ENCODE measurements at places on chromosomes 11 and 22.
A peak's percentile ranks its signal among the peaks of the same experiment; 100 is the strongest.

DNA sequence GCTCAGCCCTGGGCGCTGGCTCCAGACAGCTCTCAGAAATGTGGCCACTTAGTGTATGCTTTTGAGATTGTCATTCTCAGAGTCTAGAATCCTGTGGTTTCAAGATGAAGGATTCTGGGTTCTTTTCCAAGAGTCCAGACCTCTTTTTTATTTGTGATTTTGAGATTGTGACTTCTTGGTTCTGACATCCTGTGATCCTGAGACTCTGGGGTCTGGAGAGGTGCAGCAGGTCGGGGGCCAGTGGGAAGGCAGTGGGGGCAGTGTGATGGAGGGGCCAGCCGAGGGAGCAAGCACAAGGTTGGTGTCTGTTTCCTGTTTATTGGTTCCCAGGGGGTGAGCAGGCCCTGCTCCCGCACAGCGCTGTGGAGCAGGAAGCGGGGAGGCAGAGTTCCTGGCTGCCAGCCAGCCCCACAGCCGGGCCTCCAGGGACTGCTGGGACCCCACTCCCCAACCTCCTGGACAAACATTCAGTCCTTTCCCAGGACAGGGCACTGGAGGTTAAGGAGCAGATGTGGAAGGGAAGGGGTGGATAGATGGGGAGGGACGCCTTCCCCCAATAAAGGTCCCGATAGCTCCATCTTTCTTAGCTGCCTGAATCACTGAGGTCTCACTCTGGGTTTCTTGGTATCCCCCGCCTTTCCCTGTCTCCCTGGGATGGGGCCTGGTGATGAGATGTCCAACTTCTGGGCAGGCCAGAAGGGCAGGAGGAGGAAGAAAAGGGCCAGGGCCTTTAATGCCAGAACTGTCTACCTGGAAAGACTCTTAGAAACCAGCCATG is 13.7 kb downstream of the ARHGEF17 start:
- DNase-seq: peak; percentile 20

GRCh38 chr11:117562136-117562535 is 234.5 kb downstream of the CEP164 start:
- peak; percentile 63 for DNase-seq

DNA sequence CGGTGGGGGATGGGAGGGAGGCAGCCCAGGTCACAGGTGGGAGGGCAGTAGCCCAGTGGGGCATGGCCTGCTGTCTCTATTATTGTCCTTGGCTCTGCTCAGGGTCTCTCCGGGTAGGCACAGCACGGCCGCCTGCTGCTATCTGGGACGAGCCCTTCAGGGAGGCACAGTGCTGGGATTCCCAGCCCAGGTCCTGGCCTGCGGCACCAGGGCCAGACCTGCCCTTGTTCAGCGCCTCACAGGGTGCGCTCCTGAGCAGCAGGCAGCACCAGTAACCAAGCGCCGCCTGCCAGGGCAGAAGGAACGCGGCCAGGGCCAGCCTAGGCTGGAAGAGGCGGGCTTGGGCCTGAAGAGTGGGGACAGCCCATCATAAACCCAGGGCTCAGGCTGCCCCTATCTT is 151.0 kb downstream of the MPPED1 start:
- DNase-seq: no peak

GRCh38 chr11:45551191-45551713 is 114.2 kb downstream of the CHST1 start:
- no peak for DNase-seq

DNA sequence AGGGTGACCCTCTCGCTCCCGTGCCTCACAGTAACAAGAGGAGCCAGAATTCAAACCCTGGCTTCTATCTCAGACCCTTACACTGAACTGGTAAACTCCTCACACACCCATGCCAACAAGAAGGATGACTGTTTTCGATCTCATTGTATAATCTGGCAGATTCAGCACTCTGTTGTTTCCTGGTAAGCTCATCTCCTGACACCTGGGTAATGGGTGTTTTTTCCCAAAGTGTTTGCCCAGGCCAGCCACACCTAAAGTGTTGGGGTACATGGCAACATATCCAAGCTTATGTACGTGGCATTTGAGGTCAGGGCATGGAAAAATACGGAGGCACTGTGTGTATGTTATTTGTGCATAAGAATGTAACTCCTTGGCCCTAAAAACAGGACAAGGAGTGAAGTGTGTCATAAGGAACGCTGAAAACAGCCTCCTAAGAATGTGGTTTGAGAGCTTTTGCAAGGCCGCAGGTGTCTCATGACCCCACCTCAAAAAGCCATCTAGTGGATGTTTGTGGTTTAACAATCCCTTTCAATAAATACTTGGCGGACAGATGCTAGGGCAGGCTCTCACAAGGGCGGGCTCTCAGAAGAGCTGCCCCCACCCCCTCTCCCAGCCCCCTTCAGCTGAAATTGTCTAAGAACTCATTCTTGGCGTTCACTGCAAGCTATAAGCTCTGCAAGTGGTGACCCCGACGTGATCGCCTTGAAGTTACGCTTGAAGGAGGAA is at the start of gene MS4A15:
Gene MS4A15 (plus strand): TSS at position 561 of the 726 bp plus-strand sequence. CDS start 6,867 bp downstream, outside the sequence.
- no peak for DNase-seq
